Astrocyte (in vitro differentiated cells and primary cell): ENCODE measurements at places on chromosomes 13 and 19. TPM values are rescaled to one million over a fixed set of nuclear protein-coding genes. Genes with fewer than 3 reads are reported as not detected.
A peak's percentile ranks its signal among the peaks of the same experiment; 100 is the strongest.

GRCh38 chr19:47105874-47106273 lies 7.7 kb downstream of the ZC3H4 start:
- no peak for DNase-seq

The LAIR1 gene
- not detected in 2 replicates for total RNA-seq

- no peak for DNase-seq
These were observed 219.5 kb upstream of the TSHZ3 start for GRCh38 chr19:31568724-31569123.

DNA sequence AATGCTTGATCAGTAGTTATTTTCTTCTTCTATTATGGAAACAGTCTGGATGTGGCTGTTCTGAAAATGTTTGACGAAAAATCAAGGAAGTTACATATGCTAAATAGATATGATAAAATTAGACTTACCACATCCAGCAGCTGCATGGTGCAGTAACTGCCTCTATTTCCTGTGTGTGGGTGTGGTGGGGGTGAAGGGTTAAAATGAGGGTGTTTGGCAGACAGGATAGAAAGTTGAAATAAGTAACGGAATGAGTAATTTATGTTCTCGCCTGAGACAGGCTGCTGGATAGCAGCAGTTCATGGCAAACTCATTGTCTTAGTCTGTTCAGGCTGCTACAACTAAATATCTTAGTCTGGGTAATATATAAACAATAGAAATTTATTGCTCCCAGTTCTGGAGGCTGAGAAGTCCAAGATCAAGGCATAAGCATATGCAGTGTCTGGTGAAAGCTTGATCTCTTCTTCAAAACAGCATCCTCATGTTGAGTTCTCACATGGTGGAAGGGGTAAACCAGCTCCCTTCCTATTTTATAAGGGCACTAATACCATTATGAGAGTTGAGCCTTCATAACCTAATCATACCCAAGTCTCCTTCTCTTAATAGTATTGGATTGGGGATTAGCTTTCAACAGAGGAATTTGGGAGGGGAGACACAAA lies 1248.9 kb downstream of the SLITRK5 start:
- no peak for DNase-seq

GRCh38 chr19:46299004-46299509 lies 2.2 kb downstream of the HIF3A start:
- peak; percentile 41 for DNase-seq

GRCh38 chr13:20494656-20495055 lies 31.0 kb downstream of the CRYL1 start:
- no peak for DNase-seq

The GNG7 gene
- total RNA-seq = 1.8 and 2.4 TPM in 2 replicates

The TJP3 gene
- total RNA-seq = 0.58 and 2.0 TPM in 2 replicates

The HTR2A gene
- not detected in 2 replicates for total RNA-seq

The CASP14 gene
- total RNA-seq = not detected in 2 replicates

DNA sequence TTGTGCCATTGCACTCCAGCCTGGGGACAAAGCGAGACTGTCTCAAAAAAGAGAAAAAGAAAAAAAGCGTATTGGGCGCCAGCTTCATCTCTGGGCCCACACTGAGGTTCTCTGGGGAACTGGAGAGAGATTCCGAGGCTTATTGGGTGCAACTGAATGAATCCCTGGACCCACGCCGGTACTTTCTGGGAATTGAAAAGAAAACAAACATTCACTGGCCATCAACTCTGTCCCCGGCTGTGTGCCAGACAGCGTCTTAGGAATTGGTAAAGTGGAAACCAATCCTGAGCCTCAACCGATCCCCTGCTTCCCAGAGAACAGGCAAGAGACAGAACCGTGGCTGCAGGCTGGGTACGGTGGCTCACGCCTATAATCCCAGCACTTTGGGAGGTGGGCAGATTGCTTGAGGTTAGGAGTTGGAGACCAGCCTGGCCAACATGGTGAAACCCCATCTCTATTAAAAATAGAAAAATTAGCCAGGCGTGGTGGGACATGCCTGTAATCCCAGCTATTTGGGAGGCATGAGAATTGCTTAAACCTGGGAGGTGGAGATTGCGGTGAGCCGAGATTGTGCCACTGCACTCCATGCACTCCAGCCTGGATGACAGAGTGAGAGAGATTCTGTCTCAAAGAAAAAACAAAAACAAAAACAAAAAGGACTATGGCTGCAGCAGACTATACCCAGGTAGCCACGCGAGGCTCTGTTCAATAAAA lies 8.6 kb downstream of the ANO8 start:
- DNase-seq = no peak

The SIAH3 gene
- 0.07 TPM in 1 of 2 replicates, not detected in the other for total RNA-seq

DNA sequence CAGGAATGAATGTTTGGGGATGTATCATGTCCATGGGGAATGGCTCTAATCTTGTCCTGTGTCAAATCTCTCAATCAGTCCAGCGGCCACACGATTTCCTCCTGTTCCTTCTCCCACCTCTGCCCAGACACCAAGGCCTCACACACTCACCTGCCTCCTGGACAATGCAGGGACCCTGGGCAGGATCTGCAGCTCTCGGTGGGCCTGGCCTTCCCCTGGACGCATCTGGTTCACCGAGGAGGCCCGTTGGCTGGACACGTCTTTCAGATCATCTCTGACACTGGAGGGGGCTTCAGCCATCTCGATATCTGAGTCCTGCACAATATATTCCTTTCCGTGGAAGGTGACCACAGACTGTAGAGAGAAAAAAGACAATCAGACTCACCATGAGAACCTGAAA lies 21.4 kb downstream of the ZSCAN5C start:
- DNase-seq = no peak

- DNase-seq = no peak
These were observed 6.9 kb upstream of the EMP3 start for GRCh38 chr19:48318286-48318987.

DNA sequence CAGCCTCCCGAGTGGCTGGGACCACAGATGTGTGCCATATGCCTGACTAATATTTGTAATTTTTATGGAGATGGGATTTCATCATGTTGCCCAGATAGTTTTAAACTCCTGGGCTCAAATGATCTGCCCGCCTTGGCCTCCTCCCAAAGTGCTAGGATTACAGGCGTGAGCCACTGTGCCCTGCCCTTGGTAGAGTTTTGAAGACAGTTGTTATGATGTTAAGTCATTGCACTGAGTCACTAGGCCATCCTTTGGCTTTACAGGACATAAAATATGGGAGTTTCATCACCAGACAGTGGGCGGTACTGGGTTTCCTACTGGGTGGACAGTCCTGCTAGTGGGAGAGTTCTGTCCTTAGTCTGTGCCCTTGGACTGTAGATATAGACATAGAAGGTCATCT lies 282.5 kb downstream of the ATP8A2 start:
- DNase-seq = no peak

The ZNF541 gene
- not detected in 2 replicates for total RNA-seq

The LGI4 gene
- total RNA-seq = 0.20 and 0.29 TPM in 2 replicates

The TEX26 gene
- total RNA-seq = not detected in 2 replicates

DNA sequence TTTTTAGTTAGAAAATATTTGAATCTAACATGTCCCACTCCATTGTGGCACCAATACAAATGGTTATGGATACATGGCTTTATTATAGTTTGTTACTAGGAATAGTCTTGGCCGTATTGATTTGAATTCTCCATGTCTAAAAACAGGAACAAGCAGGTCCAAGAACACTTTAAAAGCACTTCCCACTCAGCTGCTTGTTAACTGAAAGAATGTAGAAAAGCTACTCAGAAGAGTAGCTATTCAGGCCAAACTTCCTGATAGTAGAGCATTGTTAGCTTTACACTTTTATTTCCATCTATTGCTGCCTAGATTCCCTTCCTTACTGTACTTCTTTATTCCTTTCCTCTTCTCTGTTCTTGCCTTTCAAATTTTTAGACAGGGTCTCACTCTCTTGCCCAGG lies 6.9 kb downstream of the PIBF1 start:
- no peak for DNase-seq

The RAB3A gene
- total RNA-seq = 6.6 and 7.5 TPM in 2 replicates

DNA sequence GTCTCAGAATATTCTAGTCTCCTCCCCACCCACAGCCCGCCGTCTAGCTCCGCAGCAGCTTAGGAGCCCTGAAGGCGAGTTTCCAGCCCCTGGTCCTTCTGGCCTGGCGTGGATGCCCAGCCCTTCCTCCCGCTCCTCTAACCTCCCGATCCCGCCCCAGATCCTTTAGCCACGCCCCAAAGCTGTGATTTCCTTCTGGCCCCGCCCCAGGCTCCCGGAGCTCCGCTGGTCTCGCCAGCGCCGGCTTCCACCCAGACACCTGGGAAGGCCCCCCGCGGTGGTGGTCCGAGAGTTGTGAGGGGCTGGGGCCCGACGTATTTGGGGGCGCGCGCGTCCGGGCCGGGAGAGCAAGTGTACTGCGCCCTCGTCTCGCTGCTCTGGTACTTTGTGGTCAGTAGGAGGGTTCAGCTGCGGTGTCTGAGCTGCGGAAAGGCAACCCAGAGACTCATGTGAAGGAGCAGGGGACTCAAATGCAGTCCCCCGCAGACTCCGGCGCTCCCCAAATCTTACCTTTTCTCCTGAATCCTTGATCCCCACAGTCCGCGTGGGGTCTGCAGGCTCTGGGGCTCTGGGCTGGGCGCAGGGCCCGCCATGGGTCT lies at the start of gene CGB7:
TSS of gene CGB7 (minus strand) at position 114 of the 599 bp plus-strand sequence. CDS start 2,374 bp downstream, outside the sequence.
- DNase-seq = peak; percentile 35

DNA sequence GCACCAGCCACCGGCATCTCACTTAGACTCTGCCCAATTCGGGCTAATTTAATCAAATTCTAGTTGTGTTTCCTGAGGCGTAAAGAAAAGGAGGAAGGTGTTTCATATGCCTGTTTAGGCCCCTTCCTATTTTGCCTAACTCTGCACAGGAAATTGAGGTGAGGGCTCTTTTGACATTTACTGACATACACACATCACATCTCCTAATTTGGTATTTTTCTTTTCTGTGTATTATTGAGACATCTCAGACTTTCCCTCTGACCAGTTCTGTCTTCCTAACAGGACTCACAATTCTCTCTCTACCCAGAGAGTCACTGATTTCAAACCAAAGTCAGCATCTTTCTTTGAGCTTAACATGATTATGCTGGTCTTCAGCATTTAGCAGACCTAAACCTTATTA lies 7.9 kb downstream of the CEACAM3 start:
- DNase-seq = no peak

GRCh38 chr19:52946322-52947310 lies 16.1 kb downstream of the ZNF816 start:
- no peak for DNase-seq

DNA sequence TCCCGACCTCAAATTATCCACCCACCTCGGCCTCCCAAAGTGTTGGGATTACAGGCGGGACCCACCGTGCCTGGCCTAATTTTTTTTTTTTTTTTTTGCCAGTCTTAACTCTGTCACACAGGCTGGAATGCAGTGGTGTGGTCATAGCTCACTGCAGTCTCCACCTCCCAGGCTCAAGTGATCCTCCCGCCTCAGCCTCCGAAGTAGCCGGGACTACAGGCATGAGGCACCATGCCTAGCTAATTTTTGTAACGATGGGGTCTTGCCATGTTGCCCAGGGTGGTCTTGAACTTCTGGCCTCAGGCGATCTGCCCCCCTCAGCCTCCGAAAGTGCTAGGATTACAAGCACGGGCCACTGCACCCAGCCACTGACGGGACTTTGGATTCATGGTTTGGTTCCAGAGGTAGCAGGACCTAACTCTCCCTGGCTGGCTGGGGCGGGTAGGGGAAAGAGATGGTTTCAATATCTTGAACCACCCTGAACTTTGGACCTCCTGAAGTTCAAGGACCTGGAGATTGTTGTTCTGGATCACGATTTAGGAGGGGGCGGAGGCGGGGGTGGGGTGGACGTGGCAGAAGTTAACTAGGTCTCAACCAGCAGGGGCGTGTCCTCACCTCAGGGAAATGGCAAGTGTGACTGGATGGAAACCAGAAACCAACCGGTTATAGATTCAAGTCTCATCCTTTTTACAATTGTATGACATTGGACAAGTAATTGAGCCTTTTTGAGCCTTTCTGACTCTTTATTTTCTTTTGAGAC lies 40.8 kb downstream of the IER2 start:
- DNase-seq = no peak

GRCh38 chr13:67138970-67139369 lies 91.2 kb downstream of the PCDH9 start:
- no peak for DNase-seq

GRCh38 chr19:21568816-21569493 lies 63.6 kb downstream of the ZNF429 start:
- DNase-seq = peak; percentile 89

- DNase-seq = no peak
These were observed 694 bp upstream of the ZIC5 start for GRCh38 chr13:99972190-99972731.
